Left ventricle myocardium inferior (tissue), 1 donor: ENCODE measurements at places on chromosomes 11 and 22. TPM values are rescaled to one million over a fixed set of nuclear protein-coding genes. Genes with fewer than 3 reads are reported as not detected.

DNA sequence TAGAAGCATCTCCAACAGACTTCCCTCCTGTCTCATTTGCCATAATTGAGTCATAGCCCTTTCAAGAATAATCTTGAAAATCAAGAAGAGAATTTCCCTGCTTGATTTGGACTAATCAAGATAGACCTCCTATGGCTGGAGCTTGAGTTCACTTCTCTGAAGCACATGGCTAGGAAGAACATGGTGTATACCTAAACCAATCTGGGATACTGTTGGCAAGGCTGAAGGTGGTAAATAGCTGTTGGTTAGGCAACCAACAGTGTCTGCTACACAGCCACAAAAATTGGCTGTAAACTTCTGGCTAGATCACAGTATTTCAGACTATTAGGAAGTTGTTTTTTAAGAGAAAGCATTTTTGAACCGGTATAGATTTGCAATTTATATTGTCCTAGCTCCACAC lies 4.9 kb downstream of the CRYAB start:
- H3K27ac ChIP-seq, result peak overlapping the region; percentile 99
- H3K27me3 ChIP-seq, result no peaks in the 10 kb centered on the region
- H3K36me3 ChIP-seq, result peaks cover 22% of the 10 kb centered on the region
- DNase-seq, result no peak
- H3K4me1 ChIP-seq, result peaks cover 40% of the 10 kb centered on the region

SCGB1A1 gene
- not detected for total RNA-seq

DNA sequence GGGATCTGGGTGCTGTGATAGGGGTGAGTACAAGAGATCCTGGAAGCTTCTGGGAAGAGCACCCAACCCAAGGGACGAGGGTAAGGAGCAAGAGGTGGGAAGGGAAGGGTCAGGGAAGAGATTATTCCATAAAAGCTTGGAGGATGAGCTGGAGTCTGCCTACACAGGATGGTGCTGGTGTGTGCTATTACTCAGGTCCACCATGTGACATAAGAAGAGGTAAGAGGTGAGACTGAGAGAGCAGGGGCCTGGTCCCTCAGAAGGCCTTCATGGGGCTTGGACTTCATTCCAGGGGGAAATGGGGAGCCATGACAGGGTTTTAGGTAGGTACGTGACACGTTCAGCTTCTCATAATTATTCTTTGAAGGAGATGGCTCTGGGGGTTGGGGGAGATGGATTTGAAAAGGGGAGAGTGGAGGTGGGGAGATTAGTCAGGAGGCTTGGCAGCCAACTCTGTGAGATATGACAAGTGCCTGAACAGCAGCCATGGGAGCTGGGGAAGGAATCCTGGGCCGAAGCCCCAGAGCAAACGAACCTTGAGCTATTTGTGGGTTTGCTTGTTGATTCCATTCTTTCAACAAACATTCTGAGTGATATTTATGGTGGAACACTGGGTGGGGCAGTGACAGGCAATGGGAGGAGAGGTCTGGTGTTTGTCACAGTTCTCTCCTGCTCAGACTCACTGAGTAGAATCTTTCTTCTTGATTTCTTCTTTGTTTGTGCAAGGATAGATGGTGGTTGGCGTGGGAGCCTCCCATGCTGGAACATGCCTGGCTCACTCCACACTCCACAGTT lies 11.2 kb upstream of the NCAM1 start:
- peak overlapping the region; percentile 76 for H3K27ac ChIP-seq
- H3K27me3 ChIP-seq, result no peaks in the 10 kb centered on the region
- no peaks in the 10 kb centered on the region for H3K36me3 ChIP-seq

DNA sequence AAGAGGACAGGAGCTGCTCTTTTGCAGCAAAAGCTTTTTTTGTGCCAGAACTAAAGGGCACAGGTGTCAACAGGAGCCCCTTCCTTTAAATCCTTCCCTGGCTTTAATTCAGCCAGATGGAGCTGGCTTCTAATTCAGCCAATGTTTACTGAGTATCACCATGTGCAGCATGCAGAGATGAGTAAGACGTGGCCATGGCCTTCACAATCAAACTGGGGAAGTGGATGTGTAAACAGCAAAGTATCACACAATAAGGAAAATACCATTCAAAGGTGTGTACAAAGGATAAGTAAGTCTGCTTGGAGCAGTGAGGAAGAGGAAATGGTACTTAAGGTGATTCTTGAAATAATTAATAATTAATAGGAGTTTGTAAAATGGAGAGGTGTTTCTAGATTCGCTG lies 243.4 kb downstream of the NXPE2 start:
- H3K36me3 ChIP-seq, result no peaks in the 10 kb centered on the region
- no peak overlapping the region for H3K27ac ChIP-seq
- peaks cover 6% of the 10 kb centered on the region for H3K27me3 ChIP-seq
- no peaks in the 10 kb centered on the region for H3K4me1 ChIP-seq
- DNase-seq, result no peak
- H3K4me3 ChIP-seq, result no peak overlapping the region

DNA sequence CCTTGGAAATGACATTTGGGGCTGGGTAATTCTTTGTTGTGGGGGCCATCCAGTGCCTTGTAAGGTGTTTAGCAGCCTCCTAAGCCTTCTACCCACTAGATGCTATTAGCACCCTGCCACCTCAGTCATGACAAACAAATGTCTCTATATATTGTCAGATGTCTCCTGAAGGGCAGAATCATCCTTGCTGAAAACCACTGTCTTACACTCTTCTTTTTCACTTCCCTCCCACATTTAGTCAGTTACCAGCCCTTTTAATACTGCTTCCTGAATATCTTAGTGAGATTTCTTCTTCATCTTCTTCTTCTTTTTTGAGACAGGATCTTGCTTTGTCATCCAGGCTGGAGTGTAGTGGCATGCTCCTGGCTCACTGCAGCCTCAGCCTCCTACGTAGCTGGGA lies 33.1 kb downstream of the TNRC6B start:
- H3K27ac ChIP-seq, result peak overlapping the region; percentile 52
- H3K4me3 ChIP-seq, result no peak overlapping the region
- peaks cover 77% of the 10 kb centered on the region for H3K4me1 ChIP-seq
- H3K36me3 ChIP-seq, result no peaks in the 10 kb centered on the region
- DNase-seq, result no peak
- no peaks in the 10 kb centered on the region for H3K27me3 ChIP-seq

APOBEC3B gene
- total RNA-seq, result 0.52 TPM
